ENCODE measurements at places on chromosomes 1 and 21. TPM values are rescaled to one million over a fixed set of nuclear protein-coding genes. Genes with fewer than 3 reads are reported as not detected.

Gene CRYAA
- not detected for total RNA-seq

Gene SH2D1B
- total RNA-seq = not detected

Gene VHLL
- total RNA-seq = not detected

Gene SPSB1
- 36.8 TPM for total RNA-seq

Gene SH2D2A
- total RNA-seq = 1.2 TPM

Gene CDC73
- 51.1 TPM for total RNA-seq

DNA sequence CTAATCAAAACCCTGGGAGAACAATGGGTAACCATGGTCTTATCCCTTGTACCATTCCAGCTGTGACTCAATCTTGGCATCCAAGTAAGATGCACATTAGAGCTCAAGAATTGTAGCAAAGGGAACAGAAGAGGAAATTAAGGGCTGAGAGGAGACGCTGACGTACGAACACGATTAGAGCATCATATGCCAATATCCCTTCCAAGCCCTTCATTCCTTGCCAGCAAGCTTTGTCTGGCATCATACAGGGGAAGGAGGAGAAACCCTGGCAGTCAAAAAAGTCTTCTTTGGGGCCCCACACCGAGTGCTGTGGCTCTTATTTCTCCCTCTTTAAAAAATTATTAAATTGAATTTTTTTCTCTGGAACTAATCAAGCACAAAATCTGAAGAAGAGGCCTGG is 120.9 kb downstream of the ASTN1 start:
- H3K4me3 ChIP-seq = no peak overlapping the region
- H3K36me3 ChIP-seq = no peaks in the 10 kb centered on the region
- H3K27ac ChIP-seq = no peak overlapping the region
- H3K27me3 ChIP-seq = no peaks in the 10 kb centered on the region
- no peaks in the 10 kb centered on the region for H3K4me1 ChIP-seq

DNA sequence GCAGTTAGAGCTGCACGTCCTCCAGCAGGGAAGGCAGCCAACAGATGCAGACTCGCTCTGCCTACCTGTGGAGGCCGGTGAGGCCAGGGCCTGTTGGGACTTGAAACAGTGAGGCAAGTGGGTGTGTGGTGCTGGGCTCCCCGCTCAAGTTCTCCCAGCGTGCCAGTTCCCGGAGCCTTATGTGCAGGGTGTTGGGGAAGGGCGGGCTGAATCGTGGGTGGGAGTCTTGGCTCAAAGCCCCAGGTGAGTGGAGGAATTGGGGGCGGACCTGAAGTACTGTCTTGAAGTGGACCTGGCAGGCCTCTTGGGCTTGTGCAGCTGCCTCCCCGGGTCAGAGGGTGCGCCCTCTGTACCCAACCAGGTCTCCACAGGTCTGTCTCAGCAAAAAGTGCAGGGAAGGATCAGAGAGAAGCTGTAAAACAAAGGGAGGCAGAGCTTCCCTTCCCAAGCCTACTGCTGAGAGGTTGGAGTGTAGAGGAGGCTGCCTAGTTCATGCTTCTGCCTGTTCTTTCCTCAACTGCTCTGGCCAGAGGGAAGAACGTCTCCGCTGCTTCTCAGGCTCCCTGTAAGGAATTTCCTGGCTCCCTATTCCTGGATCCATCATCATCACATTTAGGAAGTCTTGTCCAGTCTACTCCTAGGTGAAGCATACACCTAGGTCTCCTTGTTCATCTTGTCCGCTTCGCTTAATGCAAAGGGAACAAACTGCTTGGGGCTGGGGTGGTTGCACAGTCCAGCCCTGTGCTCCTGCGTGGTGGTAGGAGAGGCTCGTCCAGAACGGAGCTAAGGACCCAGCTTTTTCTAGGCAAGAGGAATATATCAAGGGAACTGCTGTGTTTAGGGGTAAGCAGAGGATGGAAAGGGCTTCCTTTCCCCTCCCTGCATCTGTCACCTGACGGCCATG is 14.9 kb downstream of the UTP11 start:
- no peak overlapping the region for H3K27ac ChIP-seq
- no peak overlapping the region for H3K4me3 ChIP-seq
- H3K27me3 ChIP-seq = no peaks in the 10 kb centered on the region
- H3K36me3 ChIP-seq = peaks cover 32% of the 10 kb centered on the region
- no peak for DNase-seq

DNA sequence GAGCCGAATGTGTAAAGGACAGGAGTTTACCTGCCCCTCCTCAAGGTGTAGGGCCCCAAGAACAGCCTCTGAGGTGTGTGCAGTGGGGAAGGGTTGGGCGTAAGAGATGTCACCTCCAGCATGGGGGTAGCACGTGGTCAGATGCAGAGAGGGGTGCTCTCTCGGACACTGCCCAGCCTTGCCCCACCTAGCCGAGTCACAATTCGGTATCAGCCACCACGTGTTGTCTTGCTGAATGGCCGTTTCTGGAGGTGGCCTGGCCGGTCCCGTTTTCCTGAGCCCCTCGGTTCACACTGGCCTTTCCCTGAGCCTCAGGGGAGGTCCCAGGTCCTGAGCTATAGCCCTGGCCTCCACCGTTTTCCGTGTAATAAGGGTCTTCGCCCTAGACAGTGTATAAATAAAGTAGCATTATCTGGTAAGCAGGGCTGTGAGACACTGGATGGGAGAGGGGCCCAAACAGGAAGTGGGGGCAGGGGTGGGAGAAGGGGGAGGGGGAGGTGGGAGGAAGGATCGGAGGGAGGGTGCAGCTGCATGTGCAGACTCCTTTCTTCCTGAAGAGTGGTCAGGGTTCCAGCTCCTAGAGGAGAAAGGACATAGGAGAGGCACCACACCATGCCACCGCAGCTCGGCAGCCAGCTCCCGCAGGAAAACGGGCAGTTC is 23.3 kb downstream of the CD34 start:
- H3K27me3 ChIP-seq = no peaks in the 10 kb centered on the region
- H3K4me3 ChIP-seq = no peak overlapping the region
- H3K4me1 ChIP-seq = peaks cover 48% of the 10 kb centered on the region
- no peak for DNase-seq

- H3K36me3 ChIP-seq = no peaks in the 10 kb centered on the region
- no peaks in the 10 kb centered on the region for H3K27me3 ChIP-seq
- peaks cover 7% of the 10 kb centered on the region for H3K4me1 ChIP-seq
These were observed 62.1 kb upstream of the NRIP1 start for GRCh38 chr21:15126948-15127347.

DNA sequence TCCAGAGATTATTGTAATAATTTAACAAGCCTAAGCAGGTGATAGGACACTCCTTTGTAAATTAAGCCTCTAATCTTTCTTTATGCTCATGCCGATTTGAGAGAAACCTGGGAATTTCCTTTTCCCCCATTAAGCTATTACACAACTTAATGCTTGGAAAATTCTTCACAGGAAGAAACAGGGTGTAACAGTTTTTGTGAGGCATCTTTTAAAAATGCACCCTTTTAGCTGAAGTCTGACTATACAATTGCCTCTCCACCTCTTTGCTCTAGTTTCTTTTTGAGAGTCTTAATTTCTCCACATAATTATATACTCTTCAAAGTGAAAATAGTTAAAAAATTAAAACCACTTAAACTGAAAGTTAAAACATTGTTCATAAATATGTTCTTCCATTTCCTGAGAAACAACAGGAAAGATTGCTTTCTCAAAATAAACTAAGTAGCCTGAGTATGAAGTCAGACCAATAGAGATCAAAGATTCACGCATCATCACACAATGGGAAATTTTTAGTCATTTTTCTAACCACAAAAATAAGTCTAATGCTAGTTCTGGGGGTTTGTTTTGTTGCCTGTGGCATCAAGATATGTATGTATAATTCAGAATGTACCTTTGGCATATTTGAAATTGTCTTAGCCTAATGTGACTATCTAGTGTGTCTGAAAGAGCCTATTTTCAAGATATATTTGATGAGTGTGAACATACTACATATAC is 34.7 kb downstream of the LRRC8D start:
- H3K36me3 ChIP-seq = no peaks in the 10 kb centered on the region
- H3K4me3 ChIP-seq = no peak overlapping the region
- no peak overlapping the region for H3K27ac ChIP-seq
- H3K4me1 ChIP-seq = no peaks in the 10 kb centered on the region
- H3K27me3 ChIP-seq = no peaks in the 10 kb centered on the region

DNA sequence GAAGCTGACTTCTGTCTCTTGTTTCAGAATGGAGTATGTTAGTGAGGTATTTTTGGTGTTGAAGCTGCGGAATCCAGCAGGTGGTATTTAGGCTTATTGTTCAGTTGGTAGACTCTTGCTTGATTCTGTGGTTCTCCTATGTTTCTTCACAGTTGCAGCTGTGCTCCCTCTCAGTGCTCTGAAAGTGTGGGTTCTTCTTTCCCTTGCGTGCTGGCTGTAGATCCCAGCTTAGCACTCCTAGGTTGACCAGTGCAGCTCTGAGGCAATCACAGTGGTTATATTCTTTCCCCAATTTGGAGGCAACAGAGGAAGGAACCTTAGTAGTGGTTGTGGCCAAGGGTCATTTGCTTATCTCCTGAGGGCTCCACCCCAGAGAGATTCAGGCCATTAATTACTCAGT is 269.2 kb upstream of the NRIP1 start:
- H3K36me3 ChIP-seq = no peaks in the 10 kb centered on the region
- no peak overlapping the region for H3K27ac ChIP-seq
- H3K4me3 ChIP-seq = no peak overlapping the region
- H3K27me3 ChIP-seq = no peaks in the 10 kb centered on the region
- H3K4me1 ChIP-seq = no peaks in the 10 kb centered on the region

DNA sequence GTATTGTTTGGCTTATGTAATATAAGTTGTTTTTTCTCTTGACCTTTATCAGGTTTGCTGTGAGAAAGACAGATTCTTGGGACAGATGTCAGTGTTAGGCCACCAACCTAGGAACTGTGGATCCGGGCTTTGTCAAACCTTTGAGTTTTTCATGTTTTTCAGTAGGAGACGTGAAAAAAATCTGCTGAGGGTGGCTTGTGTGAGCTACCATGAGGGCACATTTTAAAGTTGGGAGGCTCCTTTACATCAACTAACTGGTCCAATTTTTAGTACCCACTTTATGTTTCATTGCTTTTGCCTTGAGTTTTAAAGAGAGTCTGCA is 801 bp downstream of the RPS6KC1 start:
- no peak for DNase-seq
- no peaks in the 10 kb centered on the region for H3K36me3 ChIP-seq
- no peak overlapping the region for H3K27ac ChIP-seq
- H3K27me3 ChIP-seq = no peaks in the 10 kb centered on the region

GRCh38 chr1:30707412-30708360 is 15.7 kb downstream of the MATN1 start:
- no peak overlapping the region for H3K4me3 ChIP-seq
- DNase-seq = peak; percentile 75
- no peaks in the 10 kb centered on the region for H3K27me3 ChIP-seq
- no peaks in the 10 kb centered on the region for H3K36me3 ChIP-seq
- no peak overlapping the region for H3K27ac ChIP-seq
- no peaks in the 10 kb centered on the region for H3K4me1 ChIP-seq

DNA sequence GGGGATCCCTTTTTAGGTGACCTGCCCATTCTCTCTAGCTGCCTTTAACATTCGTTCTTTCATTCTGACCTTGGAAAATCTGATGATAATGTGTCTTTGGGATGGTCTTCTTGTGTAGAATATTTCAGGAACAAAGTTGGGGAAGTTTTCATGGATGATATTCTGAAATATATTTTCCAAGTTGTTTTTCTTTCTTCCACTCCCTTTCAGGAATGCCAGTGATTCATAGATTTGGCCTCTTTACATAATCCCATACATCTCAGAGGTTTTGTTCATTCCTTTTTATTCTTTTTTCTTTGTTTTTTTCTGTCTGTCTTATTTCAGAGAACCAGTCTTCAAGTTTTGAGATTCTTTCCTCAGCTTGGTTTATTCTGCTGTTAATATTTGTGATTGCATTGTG is 13.9 kb upstream of the SCMH1 start:
- no peak overlapping the region for H3K27ac ChIP-seq
- no peak overlapping the region for H3K4me3 ChIP-seq
- DNase-seq = no peak
- H3K36me3 ChIP-seq = no peaks in the 10 kb centered on the region

DNA sequence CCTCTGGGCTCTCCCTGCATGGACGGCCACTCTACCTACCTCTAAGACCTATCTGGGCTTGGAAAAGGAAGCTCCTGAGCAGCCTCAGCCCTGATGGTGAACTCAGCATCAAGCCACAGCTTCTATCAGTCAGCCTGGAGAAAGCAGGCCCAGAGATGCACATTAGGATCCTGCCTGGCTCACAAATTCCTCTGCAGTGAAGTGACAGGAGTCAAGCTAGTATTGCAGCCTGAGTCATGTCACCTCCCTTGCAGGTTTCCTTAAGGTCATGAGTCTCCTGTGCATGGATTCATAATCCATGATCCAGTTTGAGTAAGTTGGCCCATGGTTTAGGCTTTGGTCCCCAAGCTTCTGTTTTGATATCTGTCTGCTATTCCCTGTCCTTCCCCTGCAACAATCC is 37.9 kb upstream of the DUSP10 start:
- H3K4me1 ChIP-seq = no peaks in the 10 kb centered on the region
- H3K36me3 ChIP-seq = no peaks in the 10 kb centered on the region
- H3K27me3 ChIP-seq = no peaks in the 10 kb centered on the region
- no peak overlapping the region for H3K27ac ChIP-seq

- H3K4me1 ChIP-seq = no peaks in the 10 kb centered on the region
- H3K36me3 ChIP-seq = no peaks in the 10 kb centered on the region
- no peak for DNase-seq
These were observed 181.6 kb upstream of the ZNHIT6 start for GRCh38 chr1:85889870-85890269.

GRCh38 chr1:22154626-22155025 is 11.7 kb upstream of the WNT4 start:
- no peak for DNase-seq
- no peak overlapping the region for H3K27ac ChIP-seq
- no peak overlapping the region for H3K4me3 ChIP-seq

GRCh38 chr1:93056214-93056613 is 22.9 kb upstream of the MTF2 start:
- H3K27ac ChIP-seq = no peak overlapping the region
- H3K36me3 ChIP-seq = no peaks in the 10 kb centered on the region
- no peak for DNase-seq
- H3K27me3 ChIP-seq = no peaks in the 10 kb centered on the region

DNA sequence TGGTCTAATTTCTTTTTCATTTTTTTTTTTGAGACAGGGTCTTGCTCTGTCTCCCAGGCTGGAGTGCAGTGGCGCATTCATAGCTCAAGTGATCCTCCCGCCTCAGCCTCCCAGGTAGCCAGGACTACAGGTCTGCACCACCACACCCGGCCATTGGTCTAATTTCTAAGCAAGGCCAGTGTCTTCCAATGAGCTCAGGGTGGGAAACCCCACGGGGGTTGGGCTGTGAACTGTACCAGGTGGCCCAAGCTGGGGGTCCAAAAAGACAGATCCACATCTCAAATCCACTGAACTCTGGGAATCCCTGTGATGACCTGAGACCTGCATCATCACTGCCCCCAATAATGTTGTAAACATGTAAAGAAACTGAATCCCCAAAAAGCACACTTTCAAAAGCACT is 79.5 kb downstream of the BCAR3 start:
- no peaks in the 10 kb centered on the region for H3K27me3 ChIP-seq
- no peak overlapping the region for H3K4me3 ChIP-seq
- no peak overlapping the region for H3K27ac ChIP-seq
- H3K4me1 ChIP-seq = peaks cover 8% of the 10 kb centered on the region
- no peaks in the 10 kb centered on the region for H3K36me3 ChIP-seq
- DNase-seq = no peak
